ENCODE measurements at places on chromosomes 4 and X.
A peak's percentile ranks its signal among the peaks of the same experiment; 100 is the strongest.

DNA sequence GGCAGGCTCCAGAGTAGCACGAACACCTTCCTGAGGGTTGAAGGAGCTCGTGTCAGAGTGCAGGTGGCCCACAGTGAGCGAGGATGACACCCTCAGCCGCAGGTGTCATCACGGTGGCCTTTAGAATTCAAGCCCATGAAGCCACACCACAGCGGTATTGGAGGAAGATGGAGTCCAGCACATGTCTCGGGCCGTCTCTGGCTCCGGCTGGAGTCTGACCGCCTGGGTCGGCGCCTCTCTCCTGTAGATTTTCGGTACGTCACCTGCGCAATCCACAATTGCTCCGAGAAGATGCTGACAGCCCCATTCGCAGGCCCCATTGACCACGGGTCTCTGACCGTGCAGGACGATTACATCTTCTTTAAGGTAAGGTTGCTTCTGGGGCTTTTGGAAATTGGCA lies 229.4 kb upstream of the PSAPL1 start:
- no peak for DNase-seq

- no peak for DNase-seq
Measured at GRCh38 chr4:77817304-77818072, 1.7 kb downstream of the CNOT6L start.

GRCh38 chr4:102263024-102263787 lies 82.1 kb downstream of the SLC39A8 start:
- DNase-seq, result no peak

- no peak for DNase-seq
Measured at GRCh38 chrX:65601126-65601525, 66.3 kb upstream of the MSN start.

DNA sequence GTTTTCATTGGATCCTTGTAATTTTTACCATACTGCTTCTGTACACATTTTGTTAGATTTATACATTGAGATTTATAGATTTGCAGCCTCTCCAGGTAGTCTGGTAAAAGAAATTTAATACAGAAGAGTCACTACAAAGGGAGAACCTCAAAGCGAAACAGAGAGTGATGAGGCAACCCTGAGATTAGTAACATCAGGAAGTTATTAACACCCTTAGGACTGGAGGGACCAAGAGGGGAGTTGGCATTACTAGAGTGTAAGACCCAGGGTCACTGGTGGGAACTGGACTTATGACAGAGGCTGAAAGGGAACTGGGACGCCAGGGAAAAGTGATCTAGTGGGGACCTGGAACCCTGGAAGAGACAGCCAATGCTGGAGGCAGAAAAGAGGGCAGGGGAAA lies 20.6 kb upstream of the MAML3 start:
- no peak for DNase-seq

DNA sequence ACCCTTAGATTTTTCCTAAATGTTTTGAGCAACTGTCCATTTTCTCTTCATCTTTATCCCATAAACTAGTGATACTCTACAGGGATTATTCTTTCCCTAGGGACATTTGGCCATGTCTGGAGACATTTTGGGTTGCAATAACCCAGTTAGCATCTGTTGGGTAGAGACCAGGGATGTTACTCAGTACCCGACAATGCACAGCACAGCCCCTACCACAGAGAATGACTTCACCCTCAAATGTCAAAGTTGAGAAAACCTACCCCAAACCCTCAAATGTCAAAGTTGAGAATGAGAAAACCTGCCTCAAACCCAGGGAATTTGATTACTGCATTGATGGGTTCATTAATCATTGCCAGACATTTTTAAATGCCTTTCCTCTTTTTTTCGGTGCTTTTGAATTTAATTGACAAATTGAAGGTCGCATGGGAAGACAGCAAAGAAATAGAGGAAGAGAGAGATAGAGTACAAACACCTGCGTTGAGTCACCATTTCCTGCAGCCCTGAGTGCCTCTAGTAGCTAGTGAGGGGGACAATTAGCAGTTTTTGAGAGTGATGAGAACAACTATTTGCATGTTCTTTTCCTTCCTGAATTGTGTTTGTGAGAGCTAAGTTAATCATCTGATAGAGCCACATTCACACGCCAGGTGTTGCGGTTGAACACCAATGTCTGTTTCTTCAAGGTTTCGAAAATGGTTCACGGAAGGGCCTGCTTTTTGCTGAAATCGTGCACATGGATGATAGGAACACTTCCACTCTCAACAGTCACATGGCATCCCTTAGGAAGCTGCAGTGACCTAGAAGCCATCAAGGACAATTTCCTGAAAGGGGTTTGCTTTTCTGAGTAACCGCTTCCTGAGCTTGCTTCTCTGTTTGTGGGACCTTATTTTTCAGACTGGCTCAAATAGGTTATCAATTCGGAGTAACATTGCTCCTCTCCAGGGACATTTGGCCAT lies 203.9 kb upstream of the VCX3A start:
- DNase-seq, result no peak

DNA sequence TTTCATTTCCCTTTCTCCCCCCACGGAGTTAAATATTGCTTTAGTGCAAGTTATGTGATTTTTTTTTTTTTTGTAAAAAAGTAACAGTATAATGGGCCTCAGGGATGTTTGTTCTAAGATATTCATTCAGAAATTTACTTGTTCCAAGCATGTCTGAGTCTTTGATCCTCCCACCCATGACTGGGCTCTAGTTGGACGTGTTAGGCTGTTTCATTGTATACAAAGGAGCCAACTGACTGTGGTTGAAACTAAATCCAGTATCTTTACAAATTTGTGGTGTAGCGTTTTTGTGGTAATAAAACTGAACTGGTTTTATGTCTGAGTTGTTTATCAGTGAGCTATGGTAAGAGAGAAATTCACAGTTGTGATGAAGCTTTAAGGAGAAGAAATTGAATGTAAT lies 74.1 kb downstream of the DOCK11 start:
- DNase-seq, result no peak

- DNase-seq, result peak; percentile 85
Measured at GRCh38 chr4:1201851-1202525, 29.6 kb upstream of the SPON2 start.

- no peak for DNase-seq
Measured at GRCh38 chr4:4637710-4638109, 95.9 kb upstream of the STX18 start.

DNA sequence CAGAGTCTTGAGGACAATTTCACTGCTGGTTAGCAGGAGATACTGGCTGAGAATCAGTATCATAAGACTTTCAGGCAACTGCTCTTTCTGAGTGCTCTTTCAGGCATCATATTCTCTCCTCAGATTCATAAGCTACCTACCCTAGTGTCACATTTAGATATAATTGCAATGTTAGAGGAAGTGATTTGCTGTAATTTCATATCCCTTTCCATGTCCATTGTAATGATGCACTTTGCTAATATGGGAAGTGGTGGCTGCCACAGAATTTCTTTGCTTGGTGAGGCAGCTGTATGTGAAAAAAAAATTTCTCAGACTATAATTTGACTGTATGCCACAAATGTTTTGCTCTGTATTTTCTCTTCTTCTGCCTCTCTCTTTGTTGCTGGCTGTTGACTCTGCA lies 63.3 kb downstream of the DOCK11 start:
- no peak for DNase-seq

GRCh38 chr4:169909479-169909878 lies 116.7 kb downstream of the MFAP3L start:
- DNase-seq, result no peak

DNA sequence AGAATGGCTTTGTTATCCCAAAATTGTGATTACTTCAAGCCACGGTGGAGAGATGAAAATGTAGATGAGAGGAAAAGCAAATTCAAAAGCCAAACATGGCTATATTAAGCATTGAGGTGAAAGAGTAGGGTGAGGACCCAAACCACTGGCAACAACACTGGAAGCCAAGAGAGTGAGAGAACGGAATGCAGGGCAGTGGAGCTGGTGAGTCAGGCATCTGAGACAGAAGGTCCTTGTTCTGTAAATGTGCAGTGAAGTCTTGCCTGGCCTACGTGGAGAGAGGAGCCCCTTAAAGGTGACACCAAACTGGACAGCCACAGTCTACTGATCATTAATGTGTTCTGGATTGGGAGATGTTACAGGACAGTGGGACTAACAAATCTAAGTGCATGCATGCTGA lies 22.8 kb upstream of the SEC24B start:
- DNase-seq, result no peak

- no peak for DNase-seq
Measured at GRCh38 chr4:52813546-52813945, 48.6 kb upstream of the RASL11B start.

- no peak for DNase-seq
Measured at GRCh38 chr4:103497692-103498091, 222.1 kb downstream of the TACR3 start.

GRCh38 chr4:136056748-136057147 lies 1475.5 kb downstream of the PCDH18 start:
- DNase-seq, result no peak

DNA sequence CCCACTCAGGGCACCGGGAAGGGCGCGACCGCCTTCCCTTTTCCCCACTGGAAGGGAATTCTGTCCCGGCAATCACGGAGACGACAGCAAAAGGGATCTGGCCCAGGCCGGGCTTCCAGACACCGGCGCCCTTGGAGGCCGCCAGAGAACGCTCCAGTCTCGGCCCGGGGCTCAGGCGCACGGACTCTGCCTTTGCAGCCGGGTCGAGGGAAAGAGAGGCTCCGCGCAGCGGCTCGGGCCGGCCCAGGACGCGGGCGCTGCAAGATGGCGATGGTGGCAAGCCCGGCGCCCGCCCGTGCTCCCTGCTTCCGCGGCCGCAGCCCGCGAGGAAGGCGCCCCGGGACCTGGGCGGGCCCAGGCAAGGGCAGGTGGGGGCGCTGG lies 1.1 kb downstream of the CTBP1 start:
- DNase-seq, result no peak

DNA sequence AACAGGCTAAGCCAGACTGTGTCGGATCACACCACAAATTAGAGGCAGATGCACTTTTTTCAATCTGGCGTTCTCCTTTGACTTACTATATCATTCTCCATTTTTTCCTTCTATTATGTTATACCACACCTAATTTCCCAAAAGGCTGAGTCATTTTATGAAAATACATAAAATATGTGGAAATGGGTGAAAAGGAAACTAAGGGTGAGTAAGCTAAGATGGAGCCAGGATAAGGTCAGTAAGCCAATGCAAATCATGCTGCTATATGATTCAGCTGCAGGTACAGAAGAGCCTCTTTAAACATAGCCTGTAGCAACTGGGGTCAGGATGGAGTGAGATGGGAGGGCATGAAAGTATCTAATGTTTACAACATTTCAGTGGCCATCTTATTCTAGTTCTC lies 94.0 kb upstream of the TEX13A start:
- DNase-seq, result no peak

DNA sequence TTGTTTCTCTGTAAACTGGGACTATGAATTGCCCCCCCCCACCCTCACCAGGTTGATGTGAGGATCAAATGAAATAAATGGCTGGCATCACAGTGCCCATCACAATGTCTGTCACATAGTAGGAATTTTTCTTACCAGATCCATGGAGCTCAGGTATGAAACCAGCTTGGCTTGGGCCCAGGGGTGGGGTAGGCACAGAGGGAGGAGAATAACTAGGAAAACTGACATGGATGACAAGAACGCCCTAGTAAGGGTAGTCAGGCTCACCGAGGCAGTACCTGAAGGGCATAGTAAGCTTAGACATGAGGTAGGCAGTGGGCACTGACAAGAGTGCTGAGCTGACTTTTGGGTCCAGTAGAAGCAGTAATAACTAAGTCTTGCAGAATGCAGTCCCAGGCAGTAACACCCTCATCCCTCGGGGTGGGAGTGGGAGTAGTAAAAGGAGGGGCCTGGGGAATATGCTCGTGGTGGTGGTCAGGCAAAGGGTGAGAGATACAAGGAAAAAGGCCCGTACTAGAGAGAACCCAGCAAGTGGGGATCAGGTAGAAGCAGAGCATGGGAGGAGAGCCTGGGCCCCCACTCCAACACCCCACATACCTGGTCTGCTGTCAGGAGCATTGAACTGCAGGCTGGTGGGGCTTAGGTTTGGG lies 155.9 kb upstream of the PJA1 start:
- no peak for DNase-seq

DNA sequence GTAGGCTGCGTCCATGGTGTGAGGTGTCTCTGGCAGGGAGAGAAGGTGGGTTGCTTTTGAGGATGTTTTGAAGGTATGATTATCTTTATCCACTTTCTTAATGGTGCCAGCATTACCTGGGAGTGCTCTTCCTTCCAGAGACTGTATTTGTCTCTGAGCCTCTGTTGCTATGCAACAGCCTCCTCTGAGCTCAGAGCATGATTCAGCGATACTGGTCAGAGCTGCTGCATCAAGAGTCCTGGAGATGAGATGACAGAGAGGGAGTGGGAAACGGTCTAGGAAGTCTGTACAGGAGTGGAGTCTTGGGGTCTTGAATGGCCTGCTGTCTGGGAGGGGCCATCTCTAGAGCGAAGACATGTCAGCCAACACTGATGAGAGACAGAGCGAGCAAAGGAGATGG lies 104.4 kb upstream of the RAB40AL start:
- DNase-seq, result no peak

GRCh38 chrX:39836802-39837420 lies 260.8 kb downstream of the BCOR start:
- no peak for DNase-seq

- no peak for DNase-seq
Measured at GRCh38 chr4:48558026-48558425, 68.0 kb downstream of the ZAR1 start.

DNA sequence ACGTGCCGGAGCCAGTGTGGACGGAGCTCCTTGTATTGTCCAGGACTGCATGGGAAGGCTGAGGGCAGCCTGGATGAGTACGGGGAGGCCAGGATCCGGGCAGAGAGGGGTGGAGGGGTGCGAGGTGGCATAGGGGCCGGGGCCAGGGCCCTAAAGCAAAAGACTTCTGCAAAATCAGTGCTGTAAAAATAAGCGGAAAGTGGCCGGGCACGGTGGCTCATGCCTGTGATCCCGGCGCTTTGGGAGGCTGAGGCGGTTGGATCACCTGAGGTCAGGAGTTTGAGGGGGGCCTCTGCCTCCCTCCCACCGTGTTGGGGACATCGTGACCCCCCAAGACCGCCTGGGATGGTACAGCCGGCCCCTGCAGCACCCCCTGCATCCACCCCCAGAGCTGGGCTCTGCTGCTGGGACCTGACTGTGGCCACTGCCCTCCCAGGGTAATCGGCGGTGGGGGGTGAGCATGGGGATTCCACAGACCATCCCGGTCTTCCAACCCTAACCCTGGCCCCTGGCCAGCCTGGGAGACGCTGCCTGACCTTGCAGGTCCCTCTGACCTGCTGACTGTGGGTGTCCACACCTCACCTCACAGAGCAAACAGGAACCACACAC lies 23.4 kb upstream of the PLCXD1 start:
- DNase-seq, result no peak

GRCh38 chrX:95056901-95057300 lies 1382.9 kb downstream of the FAM133A start:
- no peak for DNase-seq

GRCh38 chrX:124736553-124737270 lies 390.3 kb downstream of the SH2D1A start:
- DNase-seq, result peak; percentile 63

DNA sequence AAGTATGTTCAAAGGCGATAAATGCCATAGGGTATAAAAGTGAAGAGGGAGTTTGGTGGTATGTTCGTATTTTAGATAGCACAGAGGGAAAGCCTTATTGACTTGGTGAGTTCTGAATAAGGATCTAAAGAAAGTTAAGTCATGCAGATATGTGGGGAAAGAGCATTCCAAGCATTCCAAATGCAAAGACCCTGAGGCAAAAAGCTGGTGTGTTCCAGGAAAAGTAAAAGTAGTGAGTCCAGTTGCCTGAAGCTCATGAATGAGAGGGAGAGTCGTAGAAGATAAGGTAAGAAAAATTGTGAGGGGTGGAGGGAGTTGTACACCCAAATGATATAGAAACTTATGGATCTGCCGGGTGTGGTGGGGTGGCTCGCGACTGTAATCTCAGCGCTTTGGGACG lies 426.7 kb downstream of the RPA4 start:
- DNase-seq, result no peak

- DNase-seq, result no peak
Measured at GRCh38 chr4:109735566-109736365, 5.9 kb upstream of the PLA2G12A start.

Data from activated gamma-delta T cell treated with Interleukin-2 at 50 U/mL for 16 hours (primary cell).